ENCODE measurements at places on chromosomes 1 and 21.

DNA sequence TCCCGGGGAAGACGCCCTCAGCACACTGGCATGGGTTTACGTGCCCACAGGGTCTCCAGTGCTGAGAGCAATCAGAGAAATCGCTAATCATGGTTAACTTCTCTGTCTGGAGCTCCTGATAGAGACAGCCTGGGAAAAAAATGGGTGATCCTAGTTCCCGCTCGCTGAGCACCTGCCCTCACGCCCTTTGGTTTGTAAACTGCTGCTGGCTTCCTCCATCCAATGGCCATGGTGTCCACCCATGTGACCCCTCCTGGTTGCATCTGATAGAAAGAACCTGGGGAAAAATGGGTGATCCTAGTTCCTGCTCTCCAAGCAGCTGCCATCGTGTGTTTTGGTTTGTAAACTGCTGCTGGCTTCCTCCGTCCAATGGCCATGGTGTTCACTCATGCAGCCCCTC lies 402.2 kb downstream of the PRDM2 start:
- no peak for DNase-seq

- DNase-seq: no peak
These were observed 63.7 kb downstream of the SLC66A1 start for GRCh38 chr1:19375631-19376400.

- no peak for DNase-seq
These were observed 162.0 kb upstream of the C21orf91 start for GRCh38 chr21:17981060-17981740.

GRCh38 chr1:171983584-171983983 lies 142.3 kb downstream of the DNM3 start:
- peak; percentile 39 for DNase-seq

- no peak for DNase-seq
These were observed 34.3 kb downstream of the XKR8 start for GRCh38 chr1:27994060-27994459.

DNA sequence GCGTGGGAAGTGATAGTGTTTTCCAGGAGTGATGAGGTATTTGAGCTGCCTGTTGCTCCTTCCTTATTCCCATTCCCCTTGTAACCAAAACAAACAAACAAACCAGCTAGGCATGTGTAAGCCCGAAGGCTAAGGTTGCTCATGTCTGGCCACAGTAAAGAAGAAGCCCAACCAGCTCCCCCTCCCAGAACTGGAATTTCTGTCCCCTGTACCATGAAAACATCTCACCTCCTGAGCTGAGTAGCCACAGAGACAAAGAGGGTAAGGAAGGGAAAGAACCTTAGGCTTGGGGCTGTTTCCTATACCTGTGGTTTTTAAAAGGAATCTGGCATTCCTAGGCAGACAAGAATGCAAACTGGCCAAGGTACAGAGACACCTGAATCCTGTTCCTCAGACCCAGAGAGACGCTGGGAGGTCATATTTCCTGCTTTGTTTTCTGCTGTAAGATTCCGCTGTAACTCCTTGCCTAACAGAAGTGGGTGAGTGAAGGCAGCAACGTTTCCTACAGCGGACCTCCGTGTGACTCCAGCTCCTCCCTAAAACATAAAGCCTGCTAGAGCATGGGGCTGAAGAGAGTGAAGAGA lies 41.7 kb upstream of the RAB4A start:
- DNase-seq: peak; percentile 97

DNA sequence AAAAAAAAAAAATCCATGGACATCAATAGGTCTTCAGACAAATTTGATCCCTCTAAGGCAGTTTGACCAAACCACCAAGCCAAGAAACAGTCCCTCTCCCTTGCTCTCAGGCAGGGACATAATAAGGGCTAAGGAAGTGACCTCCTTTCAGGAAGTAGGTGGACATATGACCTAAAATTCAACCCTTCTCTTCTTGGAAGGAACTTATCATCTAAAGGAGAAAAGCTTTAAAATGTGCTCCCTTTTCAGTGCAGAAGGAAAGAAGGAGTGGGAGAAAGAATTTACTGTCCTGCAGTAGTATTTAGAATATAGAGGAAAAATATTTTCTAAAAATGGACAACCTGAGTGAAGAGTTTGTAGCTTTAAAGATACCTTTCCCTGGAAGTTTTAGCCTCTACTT lies 118.1 kb downstream of the DTL start:
- DNase-seq: no peak

- DNase-seq: no peak
These were observed 28.1 kb downstream of the IL23R start for GRCh38 chr1:67194209-67194863.

GRCh38 chr1:175000697-175001187 lies 995 bp downstream of the CACYBP start:
- DNase-seq: no peak

DNA sequence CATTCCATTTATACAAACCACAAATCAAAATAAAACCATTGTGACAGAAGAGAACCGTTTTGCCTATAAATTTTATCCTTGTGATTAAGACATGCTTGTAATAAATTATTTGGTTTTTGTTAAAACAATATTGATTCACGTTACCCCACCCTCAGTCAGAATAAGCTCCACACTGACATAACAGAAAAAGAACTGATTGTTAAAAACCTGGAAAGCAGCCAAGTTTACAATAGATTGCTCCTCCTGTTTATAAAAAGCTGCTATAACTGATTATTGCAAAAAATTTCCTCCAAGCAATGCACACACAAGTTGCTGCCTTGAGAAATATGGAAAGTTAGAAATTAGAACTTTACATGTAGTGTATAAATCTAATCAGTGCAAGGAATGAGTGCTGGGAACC lies 263.5 kb downstream of the SETD4 start:
- DNase-seq: no peak

- no peak for DNase-seq
These were observed 13.8 kb upstream of the ABCB10 start for GRCh38 chr1:229572286-229572685.

- peak; percentile 36 for DNase-seq
These were observed 1.4 kb downstream of the PPM1J start for GRCh38 chr1:112713466-112714312.

GRCh38 chr1:222777977-222778376 lies 36.9 kb upstream of the DISP1 start:
- no peak for DNase-seq

DNA sequence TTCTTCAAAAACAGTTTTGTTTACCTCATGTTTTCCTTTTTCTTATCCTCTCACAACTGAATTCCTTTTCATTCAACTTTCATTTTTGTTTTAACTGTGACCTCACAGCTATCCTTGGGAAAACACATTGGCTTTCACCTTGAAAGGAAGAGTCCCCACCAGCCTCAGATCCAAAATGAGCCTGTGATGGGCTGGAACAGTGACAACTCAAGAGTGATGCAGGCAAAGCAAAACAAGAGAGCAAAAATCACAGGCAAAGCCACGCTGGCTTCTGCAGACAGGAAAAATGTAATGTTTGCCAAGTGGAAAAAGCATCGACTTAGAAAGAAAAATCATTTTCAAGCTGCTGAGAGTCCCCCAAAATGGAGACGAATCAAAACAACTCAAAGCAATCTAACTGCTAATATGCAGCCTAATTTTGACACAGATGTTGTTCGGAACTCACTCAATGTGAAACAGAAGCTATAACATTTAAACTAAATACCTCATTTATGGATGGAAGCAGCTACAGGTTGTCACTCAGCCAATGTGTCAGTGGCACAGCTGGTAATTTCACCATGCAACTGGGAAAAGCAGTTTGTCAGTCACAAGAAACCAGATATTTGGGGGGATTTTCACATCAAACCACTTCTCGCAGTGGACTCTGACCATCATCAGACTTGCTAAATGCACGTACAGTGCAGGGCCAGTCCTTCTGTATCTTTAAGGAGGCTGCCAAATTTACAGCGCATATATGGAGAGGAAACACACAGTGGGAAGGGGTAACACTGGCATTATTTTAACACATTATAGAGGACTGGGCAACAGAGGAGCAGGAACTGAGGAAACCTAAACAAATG lies 50.7 kb downstream of the ALG14 start:
- DNase-seq: no peak

DNA sequence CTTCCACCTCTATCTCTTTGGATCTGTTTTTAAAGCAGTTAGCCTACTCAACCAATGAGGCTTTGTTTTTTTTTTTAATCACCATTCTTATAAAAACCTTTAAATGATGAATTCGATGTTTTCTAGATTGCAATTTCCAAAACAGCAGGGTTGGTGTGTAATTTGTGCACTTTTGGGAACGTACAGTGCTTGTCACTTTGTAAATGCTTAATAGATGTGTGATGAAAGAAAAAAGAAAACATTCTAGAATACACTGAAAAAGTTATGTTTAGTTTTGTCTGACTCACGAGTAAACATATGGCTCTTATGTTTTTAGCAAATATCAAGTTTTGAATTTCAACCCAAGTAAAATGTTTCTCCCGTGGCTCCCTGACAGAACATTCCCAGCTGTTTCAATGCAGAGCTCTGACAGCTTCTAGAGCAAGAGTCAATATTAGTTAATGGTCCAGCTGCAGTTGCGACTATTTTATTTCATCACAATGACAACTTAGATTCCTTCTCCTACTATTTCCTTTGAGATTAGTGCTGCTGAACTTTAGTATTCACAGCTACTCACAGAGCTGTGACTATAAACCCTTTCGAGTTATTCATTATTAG lies 362.5 kb upstream of the ADAMTS5 start:
- DNase-seq: no peak

DNA sequence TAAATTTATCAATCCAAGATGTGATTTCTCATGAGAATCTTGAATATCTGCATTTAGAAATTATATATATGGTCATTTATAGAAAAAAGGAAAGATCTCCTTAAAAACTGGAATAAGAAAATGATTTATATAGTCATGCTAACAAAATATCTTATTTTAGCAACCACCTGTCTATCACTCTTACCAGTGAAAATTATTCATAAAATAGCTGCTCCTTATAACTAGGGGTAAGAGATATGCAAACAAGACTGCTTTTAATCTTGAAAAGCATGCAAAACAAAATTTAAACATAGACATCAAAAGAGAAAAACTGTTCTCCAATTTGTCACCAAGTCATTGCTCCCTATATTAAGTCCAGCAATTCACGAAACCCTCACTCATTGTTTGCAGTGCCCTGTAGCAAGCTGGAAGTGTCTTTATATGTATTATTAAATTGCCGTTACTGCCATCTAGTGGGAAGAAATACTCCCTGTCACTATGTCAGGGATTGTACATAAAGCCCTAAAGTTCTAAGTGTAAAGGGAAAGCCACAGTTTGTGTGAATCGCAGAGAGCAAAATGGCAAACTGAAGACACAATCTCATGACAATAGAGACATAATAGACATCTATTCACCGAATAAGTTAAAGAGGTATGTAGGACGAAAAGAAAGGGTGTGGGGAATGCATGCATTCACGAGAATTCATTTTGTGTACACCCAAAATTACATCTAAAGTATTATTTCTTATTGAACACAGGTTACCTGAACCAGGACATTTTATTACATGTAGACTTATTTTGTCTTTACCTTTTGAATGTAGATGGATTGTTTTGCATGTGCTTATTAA lies 600.5 kb downstream of the USP25 start:
- peak; percentile 22 for DNase-seq

GRCh38 chr1:243980471-243980870 lies 70.6 kb upstream of the ZBTB18 start:
- DNase-seq: no peak

GRCh38 chr1:185200889-185201288 lies 43.9 kb downstream of the SWT1 start:
- DNase-seq: no peak

- peak; percentile 14 for DNase-seq
These were observed 17.0 kb downstream of the MKNK1 start for GRCh38 chr1:46587069-46587468.

DNA sequence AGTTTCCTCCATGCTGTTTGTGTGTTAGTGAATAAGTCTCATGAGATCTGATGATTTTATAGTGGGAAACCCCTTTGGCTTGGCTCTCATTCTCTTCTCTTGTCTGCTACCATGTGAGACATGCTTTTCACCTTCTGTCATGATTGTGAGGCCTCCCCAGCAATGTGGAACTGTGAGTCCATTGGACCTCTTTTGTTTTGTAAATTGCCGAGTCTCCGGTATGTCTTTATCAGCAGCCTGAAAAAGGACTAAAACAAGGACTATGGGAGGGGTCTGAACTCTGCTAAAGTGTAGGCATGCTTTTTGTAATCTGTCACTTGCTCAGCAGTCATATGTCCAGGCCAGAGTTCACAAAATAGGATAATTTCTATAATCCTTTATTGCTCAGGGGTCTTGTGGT lies 164.0 kb upstream of the SNX7 start:
- no peak for DNase-seq

GRCh38 chr1:62800825-62801306 lies 16.9 kb downstream of the ATG4C start:
- DNase-seq: no peak

DNA sequence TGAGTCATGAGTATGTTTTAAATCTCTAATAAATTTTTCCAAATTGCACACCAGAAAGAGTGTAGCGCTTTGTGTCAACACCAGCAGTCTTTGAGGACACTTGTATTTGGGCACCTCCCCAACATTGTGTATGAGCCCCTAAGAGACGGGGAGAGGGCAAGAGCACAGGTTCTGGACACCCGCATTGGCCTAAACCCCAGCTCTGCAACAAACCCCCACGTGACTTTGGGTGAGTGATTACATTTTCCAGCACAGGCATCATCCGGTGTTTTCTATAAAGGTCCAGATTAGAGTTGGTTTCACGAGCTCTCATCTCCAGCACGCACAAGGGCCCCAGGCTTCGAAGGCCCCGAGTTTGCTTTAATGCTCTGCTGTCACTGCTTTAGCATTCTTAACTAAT lies 66.3 kb upstream of the SLC45A1 start:
- no peak for DNase-seq

DNA sequence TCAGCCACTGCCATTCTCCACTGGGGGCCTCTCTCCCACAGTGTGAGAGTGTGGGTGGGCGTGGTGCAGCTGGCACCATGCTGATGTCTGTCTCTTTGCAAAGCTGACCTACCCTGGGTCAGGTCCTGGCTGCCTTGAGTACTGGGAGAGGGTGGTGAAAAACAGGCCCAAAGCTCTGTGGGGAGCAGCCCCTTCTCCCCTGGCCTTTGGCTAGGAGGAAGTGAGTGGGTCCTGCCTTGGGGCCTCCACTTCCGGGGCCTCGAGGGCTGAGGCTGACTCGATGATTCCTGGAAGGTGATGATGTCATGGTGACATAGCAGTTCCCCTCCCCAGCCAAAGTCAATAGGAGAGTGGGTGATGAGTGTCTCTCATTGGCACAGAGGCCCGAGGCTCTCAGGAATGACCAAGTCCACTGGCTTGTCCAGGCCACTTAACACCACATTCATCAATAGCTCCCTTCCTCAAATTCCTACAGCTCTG lies 53.0 kb downstream of the IER5 start:
- peak; percentile 79 for DNase-seq

GRCh38 chr1:31264790-31265386 lies 25.2 kb upstream of the NKAIN1 start:
- no peak for DNase-seq

GRCh38 chr1:234917495-234918180 lies 211.0 kb downstream of the TOMM20 start:
- no peak for DNase-seq

DNA sequence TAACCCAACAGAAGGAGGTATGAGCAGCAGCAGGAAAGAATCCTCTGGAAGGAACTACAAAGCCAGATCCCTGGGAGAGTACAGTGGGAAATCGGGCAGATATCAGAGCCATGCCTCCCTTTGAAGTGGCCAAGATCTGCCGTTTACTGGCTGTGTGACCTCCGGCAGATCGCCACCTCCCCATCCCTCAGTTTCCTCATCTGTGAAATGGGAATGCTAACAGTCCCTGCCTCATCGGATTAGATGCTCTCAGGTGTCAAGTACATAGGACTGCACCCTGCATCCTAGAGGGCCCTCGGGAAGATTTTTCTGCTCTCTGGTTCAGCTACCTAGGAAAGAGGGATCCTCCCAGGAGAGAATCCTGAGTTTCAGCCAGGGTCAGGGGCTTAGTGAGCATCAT lies 60.6 kb upstream of the EFHD2 start:
- no peak for DNase-seq

GRCh38 chr21:35048706-35049617 lies at the start of gene RUNX1:
Gene RUNX1, minus strand, starts transcription at chr21:35049302.
- peak; percentile 39 for DNase-seq

Data from trophoblast cell (in vitro differentiated cells and primary cell).